ENCODE measurements at places on chromosomes 2 and 18.

- DNase-seq = no peak
Observed at GRCh38 chr18:23340661-23341060, 112.4 kb upstream of the RIOK3 start.

- no peak for DNase-seq
Observed at GRCh38 chr2:239826376-239826775, 198.8 kb downstream of the NDUFA10 start.

GRCh38 chr2:121804340-121804739 is 48.9 kb downstream of the TSN start:
- peak; percentile 69 for DNase-seq

DNA sequence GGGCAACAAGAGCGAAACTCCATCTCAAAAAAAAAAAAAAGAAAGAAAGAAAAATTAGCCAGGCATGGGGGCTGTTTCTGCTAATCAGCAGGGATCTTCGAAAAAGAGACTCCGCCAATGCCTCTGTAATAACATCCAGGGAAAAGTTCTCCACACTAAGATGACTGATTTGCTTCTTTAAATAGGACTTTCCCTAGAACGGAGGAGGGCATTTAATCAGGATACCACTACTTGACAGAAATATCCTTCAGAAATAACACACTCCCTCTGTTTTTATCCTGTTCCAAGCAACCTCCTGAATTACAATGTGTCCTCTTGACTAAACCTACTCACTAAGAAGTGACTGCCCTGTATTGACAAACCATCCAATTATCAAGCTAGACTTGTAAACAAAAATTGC is 21.7 kb downstream of the REV1 start:
- DNase-seq = no peak

GRCh38 chr2:133146893-133147292 is 421.4 kb downstream of the NCKAP5 start:
- no peak for DNase-seq

GRCh38 chr2:8123464-8123863 is 558.4 kb upstream of the ID2 start:
- DNase-seq = no peak

DNA sequence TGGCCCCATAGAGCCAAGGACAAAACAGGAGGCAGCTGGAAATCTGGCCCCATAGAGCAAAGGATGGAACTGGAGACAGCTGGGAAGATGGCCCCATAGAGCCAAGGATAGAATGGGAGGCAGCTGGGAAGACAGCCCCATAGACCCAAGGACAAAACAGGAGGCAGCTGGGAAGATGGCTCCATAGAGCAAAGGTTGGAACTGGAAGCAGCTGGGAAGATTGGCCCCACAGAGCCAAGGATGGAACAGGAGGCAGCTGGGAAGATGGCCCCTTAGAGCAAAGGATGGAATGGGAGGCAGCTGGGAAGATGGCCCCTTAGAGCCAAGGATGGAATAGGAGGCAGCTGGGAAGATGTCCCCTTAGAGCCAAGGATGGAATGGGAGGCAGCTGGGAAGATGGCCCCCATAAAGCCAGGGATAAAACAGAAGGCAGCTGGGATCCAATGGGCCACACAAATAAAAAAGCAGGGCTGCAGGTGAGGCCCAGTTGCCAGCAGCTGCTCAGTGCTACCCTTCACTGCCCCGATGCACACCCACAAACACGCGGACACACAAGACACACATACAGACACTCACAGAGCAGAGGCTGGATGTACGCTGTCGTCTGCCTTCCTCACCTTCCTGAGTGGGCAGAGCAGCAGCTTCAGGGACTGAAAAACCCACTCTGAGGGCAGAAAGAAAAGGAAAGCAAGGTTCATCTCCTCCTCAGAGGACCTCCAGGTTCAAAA is 505.4 kb upstream of the MYT1L start:
- DNase-seq = no peak

DNA sequence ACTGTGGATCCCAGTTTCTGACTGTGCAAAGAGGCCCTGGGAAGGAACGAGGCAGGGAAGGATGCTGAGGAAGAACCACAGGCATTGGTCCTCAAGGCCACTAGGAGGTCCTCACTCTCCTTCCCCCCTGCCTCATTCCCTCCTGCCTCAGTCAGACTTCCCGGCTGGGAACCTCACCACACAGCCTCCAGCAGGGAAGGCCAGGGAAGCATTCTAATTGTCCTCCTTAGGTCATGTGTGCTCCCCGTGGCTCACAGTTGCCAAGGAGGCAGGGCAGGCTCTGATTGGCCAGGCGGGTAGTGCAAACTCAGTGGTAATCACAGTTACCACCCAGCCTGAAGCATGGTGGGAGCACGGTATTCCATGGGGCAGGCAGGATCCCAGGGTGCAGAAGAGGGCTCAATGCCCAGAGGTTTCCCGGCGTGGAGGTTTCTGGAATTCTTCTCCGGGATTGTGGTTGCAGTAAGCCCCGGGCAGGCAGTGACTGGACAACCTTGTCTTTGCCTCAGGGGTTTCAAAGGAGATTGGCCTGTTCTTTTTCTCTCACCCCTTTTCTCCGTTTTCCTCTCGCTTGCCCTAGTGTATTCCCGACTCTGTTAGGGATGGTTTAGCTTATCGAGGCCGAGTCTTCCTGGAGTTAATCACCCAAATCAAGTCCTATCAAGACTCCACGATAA is 27.1 kb downstream of the FER1L5 start:
- DNase-seq = no peak

- DNase-seq = no peak
Observed at GRCh38 chr2:62471816-62472215, 34.2 kb downstream of the TMEM17 start.

GRCh38 chr2:200431996-200432705 is 77.7 kb downstream of the KCTD18 start:
- no peak for DNase-seq

- no peak for DNase-seq
Observed at GRCh38 chr2:195051401-195051800, 605.6 kb upstream of the SLC39A10 start.

DNA sequence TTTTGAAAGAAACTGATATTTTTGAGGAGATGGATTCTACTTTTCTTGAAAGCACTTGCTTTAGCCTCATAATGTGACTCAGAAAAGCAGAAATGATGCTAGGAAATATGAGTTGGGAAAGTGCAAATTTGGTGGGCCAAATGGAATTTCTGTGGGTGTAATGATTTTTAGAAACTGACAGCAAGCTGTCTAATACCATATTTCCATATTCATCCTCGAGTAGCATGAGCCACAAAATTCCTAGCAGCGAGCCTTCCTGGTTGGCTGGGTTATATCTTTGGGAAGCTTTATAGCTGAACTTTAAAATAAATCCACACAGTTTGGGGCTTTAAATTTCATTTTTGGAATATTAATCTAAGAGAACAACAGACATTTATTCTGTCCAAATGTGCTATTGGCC is 190.0 kb downstream of the DSC3 start:
- DNase-seq = no peak

GRCh38 chr2:56347881-56348280 is 164.1 kb downstream of the CCDC85A start:
- no peak for DNase-seq

DNA sequence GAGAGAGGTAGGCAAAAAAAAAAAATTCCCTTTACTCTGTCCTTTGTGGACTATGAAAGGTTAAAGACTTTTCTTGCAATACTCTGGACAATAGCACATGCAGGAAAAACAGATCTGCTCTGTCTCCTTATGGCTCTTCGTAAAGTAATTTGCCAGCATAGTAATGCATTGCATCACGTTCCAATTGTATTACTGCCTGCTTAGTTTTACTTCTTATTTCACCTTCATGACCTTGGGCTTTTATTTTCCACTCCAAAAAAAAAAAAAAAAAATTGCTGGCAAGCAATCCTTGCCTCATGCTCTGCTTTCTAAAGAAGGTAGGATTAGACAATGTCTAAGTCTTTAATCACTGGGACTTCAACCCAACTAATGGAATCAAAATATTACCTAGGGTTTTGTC is 1802.7 kb downstream of the SUCLG1 start:
- no peak for DNase-seq

GRCh38 chr18:59769129-59769865 is 72.1 kb upstream of the CCBE1 start:
- DNase-seq = no peak

DNA sequence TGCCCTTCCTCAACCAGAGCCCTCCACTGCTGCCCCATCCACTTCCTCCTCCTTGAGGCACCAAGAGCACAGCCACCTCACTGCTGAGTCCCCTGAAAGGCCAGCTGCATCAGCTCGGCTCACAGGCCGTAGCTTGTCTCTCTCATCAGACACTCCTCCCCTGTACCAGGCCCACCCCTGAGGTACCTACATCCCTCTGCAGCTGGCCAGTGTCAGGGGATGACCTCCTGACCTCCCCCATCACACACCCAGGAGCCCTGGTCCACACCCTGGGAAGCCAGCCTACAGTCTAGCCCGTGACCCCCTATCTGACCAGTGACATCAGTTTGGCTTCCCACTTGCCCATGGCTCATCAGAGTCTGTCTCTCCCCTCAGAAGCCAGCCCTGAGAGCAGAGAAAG is 205.6 kb downstream of the TNS1 start:
- peak; percentile 5 for DNase-seq

GRCh38 chr18:77407733-77408132 is 158.1 kb downstream of the GALR1 start:
- DNase-seq = peak; percentile 65

DNA sequence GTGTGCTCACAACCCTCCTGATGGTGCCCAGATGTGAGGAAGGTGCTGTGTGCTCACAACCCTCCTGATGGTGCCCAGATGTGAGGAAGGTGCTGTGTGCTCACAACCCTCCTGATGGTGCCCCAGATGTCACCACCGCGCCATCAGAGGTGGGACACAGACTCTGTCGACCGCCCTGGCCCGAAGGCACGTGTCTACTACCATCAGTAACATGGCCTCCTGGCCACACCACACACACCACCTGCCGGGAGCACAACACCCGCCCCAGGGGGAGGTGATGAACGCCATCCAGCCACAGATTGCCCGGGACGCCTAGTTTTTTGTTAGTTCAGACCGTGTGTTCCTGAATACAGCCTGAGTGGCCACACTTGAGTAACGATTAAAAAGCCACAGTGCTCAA is 24.5 kb downstream of the HDAC4 start:
- DNase-seq = no peak

DNA sequence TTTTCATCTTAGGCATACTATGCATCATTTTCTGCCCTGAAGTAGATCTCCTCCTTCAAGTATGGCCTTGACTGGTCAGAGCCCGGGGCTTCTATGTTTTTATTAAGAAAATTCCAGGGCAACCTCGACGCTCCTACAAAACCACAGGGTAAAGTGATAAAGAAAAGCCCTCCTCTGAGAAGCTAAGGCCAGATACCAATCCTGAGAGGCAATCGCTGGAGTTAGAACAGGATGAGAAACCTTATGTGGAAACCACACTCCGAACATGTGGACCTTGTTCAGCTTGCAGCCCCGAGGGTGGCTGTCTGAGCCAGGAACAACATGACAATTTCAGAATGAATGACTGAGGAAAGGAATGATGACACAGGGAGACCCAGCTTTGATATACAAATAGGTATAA is 35.6 kb downstream of the RMC1 start:
- no peak for DNase-seq

GRCh38 chr2:212364112-212364985 is 174.3 kb downstream of the ERBB4 start:
- no peak for DNase-seq

- peak; percentile 88 for DNase-seq
Observed at GRCh38 chr2:71801969-71802368, 345.7 kb downstream of the CYP26B1 start.

- DNase-seq = no peak
Observed at GRCh38 chr2:230472621-230473018, 56.6 kb downstream of the SP100 start.

DNA sequence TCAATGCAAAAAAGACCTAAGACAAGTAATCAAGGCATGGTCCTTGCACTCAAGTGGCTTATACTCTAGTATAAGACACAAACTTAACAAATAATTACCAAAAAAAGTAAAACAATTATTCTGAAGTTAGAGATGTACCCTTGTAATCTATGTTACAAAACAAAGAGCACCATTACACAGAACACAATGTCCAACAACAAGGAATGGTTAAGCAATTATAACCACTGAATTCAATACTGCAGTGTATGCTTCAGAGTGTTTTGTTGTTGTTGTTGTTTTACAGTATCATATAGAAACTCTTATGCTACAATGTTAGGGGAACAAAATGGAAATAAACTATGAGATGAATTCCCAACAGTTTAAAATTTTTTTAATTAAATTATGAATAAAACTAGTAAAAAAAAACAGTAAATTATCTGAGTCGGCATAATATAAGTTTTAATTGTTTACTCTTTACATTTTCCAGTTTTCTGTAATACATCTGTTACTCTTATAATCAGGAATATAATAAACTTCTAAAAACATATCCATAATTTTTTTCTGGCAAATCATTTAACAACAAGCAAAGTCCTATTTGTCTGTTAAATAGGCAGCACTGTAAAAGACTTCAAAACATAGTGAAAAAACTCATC is 29.2 kb downstream of the ROCK2 start:
- no peak for DNase-seq

DNA sequence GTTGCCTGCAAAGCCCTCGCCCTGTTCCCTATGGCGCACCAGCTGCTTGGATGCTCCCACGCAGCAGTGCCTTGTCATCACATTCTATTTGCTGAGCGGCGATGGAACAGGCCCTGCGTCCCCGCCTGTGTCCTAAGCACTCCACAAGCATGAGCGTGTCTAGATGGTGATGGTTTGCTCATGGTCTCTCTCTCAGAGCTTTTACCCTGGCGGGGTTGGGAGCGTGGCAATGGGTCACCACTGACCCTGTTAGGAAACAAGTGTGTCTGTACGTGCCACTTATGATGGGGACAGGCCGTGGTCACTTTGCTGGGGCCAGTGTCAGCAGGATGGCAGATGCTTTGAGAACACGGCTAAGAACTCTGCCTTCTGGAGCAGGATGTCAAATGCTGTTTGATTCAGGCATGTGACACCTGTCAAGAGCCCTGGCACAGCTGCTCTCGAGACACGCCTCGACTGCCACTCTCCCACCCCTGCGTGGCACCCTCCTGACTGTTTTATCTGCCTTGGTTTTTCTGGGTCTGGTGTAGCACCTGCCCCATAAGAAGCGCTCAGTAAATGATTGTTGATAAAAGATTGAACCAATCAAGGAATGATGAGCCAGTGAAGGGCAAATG is 44.2 kb downstream of the RRM2 start:
- DNase-seq = peak; percentile 28

DNA sequence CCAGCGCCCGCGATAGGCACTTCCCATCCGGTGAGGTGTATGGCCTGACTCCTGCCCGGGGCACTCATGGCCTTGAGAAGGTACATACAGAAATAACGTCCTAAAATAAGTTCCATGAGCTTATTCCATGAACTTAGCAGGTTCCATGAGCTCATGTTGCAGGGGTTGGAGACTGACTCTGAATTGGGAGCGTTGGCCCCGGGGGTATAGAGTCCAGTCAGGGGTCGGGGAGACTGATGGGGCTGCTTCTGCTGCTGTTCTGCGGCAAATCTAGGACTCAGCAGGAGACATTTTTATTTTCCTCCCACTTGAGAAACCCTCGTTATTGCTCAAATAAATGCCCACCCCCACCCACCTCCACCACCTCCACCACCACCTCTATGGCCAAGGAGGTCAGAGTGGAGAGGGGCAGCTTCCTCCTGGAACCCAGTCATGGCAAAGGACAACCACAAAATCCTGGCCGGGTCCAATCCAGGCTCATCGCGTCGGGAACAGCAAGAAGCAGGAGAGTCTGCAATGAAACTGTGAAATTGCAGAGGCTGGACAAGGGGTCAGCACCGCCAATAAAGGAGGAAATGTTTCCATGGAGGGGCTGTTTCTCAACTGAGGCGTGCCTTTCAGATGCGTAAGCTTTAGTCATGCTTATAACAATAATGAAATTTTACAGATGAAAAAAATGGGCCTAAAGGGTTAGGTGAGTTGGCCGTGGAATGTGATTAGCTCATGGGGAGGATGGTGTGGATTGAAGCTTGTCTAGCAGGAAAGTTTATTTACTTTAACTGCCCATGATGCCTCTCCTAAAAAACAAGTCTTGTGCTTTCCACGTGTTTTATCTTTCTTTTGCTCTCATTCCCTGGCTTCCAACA is 136.6 kb upstream of the ALKAL2 start:
- DNase-seq = no peak
